Vagina (tissue), 2 donors: ENCODE measurements at places on chromosomes 4 and X.

- DNase-seq, result no peak
These were observed 56.1 kb downstream of the PPP3CA start for GRCh38 chr4:101291198-101291597.

DNA sequence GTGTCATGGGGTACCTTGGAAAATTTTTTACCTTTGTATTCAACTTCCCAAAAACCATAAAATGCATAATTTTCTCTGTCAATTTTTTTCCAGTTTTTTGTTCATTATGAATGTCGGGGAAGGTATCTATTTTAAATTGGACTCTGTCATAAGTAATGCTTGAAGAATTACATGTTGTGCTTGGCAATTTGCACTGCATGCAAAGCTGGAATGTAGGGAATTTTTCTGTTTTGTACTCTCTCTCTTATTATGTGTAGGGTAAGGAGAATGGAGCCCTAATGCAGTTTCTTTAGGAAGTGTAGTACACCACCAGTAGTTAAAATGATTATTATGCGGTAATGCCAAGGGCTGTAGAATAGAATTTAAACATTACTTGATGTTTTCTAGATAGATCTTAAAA, 137.7 kb upstream of the LIMCH1 start:
- DNase-seq, result no peak

DNA sequence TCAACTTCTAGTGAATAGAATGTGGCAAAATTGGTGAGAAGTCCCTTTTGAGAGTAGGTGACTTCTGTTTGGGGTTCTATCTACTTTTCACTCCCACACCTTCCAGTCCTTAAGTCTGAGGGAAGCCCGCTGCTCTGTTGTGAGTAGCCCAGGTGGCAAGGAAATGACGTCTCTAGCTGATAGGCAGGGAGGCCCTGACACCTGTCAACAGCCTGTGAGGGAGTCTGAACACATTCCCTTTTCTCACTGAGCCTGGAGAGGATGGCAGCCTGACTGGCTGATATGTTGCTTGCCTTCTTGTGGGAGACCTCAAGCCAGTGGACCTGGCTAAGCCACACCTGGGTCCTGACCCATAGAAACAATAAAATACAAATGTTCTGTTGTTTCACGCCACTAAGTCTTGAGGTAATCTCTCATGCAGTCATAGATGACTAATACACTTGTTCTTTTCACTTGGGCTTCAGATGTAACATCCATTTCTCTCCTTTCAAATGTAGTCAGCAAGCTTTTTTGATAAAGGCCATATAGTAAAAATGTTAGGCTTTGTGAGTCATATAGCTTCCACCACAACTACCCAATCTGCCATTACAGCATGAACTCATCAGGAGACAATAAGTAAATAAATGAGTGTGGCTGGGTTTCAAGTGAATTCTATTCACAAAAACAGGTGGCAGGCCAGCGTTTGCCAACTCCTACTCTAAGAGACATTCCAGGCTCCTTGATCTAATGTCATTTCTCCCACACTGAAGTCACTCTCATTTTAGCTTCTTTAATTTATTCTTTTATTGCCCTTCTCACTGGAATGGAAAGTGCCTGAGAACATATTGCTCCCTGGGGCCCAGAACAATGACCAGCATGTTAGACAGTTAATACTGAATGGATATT, 265.1 kb upstream of the MAD2L1 start:
- DNase-seq, result no peak

- DNase-seq, result no peak
These were observed 38.9 kb upstream of the TMPRSS11D start for GRCh38 chr4:67922697-67923096.

- no peak for DNase-seq
These were observed 52.3 kb downstream of the C4orf51 start for GRCh38 chr4:145732001-145732815.

DNA sequence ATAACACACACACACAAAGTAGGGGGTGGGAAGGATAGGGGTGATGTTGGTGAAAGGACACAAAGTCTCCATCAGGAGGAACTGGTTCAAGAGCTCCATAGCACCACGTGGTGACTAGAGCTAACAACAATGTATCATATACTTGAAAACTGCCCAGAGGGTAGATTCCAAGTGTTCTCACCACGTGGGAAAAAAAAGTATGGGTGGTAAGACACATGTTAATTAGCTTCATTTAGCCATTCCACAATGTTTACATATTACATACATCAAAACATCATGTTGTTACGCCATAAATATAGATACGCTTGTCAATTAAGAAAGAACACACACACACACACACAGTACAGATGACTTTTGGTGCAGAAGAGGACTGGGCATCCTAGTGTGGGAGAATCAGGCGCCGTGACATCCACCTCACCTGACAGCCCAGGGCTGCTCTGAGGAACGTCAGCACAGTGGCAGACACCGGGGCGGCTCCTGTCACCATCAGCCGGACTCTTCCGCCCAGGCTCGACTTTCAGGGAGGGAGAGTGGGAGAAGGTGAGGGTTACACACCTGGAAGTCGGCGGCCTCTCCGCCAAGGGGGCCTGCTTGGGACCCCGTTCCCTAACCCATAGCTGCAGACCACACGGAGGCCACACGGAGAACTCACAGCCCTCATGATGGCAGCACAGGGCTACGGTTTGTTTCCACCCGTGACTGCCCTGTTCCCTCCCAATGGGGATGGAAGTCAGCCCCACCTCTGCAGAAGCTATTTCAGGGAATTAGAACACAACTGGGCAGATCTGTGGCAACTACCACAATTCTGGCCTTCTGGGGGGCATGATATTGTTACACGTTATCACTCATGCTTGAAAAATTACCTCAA, 31.8 kb upstream of the CENPU start:
- no peak for DNase-seq

GRCh38 chrX:116281106-116281505, 110.6 kb downstream of the AGTR2 start:
- DNase-seq, result no peak

DNA sequence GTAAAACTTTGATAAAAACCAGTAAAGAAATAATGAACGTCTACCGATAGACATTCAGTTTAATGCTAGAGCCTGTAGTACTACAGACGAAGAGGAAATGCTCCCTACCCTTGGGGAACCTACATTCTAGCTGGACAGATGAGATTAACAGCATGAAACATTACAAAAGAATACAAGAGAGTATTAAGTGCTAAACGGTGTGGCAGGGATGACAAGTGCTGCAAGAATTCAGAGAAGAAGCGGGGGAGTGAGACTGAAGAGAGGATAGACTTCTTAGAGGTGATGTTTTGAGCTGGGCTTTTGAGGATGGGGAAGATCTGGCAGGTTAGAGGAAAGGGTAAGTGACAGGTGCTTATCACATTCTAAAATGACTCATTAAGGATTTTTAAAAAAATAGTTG, 52.6 kb upstream of the ESX1 start:
- DNase-seq, result no peak

DNA sequence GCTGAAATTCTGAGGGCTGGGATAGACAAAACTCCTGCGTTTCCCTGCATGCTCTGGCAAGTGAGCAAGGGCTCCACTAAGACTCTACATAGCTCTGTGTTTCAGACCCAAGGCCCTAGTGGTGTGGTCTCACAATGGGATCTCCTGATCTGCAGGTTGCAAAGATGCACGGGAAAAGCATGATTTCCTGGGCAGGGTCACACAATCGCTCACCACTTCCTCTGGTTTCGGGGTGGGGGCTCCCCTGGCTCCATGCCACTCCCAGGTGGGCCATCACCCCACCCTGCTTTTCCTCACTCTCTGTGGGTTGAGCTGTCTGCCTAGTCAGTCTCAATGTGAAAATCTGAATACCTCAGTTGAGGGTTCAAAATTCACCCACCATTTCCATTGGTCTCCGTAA, 111.5 kb downstream of the KLF8 start:
- DNase-seq, result no peak

DNA sequence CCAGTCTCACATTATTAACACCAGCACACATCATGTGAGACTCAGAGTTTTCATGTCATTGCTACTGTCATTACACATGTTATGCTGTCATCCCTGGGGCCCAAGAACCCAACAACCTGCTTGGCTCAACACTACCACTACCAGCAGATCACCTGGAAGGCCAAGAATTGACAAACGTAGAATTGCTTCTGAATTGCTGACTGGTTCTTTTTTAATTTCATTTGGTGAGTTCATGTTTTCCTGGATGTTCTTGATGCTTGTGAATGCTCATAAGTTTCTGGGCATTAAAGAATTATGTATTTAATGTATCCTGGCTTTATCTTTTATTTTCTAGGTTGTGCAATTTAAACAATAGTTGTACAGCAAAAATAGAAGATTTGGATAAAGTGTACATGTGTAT, 40.2 kb downstream of the ACTRT1 start:
- DNase-seq, result no peak

- no peak for DNase-seq
These were observed 53.5 kb downstream of the PTTG2 start for GRCh38 chr4:38013461-38014366.

GRCh38 chr4:105451346-105451745, 22.5 kb downstream of the PPA2 start:
- no peak for DNase-seq

DNA sequence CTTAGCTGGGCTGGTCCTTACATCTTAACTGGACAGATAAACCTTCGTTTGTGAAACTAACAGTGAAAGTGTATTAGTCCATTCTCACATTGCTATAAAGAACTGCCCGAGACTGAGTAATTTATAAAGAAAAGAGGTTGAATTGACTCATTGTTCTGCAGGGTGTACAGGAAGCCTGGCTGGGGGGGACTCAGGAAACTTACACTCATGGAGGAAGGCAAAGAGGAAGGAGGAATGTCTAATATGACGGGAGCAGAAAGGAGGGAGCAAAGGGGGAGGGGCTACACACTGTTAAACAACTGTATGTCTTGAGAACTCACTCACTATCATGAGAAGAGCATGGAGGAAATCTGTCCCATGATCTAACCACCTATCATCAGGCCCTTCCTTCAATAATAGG, 1566.5 kb upstream of the PCDH7 start:
- no peak for DNase-seq

- DNase-seq, result no peak
These were observed 47.7 kb downstream of the RPS6KA3 start for GRCh38 chrX:20218836-20219505.

DNA sequence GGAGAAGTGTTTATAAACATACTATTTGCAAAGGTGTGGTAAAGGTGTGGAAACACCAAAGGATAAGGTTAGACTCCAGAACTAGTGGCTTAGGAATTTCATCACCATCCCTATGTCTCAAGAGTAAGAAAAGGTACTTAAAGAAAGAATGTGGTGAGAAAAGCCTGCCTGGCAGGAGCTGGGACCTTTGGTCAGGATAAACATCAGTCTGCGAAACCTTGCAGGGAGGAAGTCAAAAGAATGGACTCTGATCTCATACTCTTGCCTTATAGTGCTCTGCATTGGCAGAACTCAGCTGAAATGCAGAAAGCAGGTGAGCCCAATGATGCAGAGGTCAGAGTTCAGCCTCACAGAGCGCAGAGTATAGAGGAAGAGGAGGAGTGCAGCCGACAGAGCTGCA, 97.2 kb upstream of the NR3C2 start:
- DNase-seq, result no peak

DNA sequence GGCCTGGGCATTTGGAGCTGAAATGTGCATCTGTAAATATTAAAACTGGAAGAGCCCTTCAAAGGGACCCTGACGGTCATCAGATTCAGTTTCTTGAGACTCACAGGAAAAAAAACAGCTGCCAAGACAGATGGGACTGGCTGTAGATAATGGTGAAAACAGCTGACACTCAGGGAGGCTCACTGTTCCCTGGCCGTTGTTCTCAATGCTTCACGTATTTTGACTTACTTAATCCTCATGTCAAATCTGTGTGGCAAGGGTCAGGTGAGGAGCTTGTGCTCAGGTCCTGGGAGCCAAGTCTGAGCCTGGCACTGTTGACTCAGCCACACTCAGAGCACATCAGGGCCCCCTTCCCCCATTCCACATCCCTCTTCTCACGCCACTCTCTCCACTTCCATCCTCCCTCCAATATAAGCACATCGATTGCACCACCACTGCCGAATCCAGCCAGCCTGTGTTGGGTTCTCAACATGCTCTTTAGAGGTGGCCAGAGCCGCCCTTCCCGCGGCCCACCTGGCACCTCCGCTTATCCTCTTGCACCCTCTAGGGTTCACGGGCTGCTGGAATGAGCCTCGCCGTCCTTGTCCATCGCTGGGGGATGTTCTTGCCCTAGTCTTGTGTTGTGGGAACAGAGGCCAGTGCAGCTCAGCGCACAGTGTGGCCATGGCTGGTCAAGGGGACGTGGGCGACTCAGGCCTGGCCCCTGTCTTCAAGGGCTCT, 40.1 kb downstream of the EVC start:
- DNase-seq, result no peak

DNA sequence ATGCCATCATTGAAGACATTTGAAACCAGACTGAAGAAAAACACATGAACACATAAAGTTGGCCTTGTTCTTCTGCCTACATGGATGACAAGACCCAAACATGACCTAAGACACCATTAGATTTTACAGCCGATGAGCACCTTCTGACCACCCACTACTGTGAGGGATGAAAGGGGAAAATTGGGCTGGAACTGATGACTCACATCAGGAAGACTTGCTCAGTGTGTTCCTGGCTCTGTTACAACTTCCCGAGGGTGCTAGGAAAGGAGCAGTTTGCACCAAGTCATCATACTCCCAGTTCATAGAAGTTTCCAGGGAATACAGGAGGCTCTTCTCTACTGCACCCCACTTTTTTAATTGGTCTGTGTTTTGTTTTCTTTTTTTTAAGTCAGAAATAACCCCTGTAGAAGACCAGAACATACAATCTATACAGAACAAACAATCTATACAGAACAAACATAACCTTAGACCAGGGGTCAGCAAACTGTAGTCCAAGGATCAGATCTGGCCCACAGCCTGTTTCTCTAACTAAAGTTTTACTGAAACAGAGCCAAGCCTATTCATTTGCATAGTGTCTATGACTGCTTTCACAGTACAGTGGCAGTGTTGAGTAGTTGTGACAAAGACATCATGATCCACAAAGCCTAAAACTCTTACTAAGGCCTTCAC, 25.3 kb downstream of the BTC start:
- DNase-seq, result no peak

DNA sequence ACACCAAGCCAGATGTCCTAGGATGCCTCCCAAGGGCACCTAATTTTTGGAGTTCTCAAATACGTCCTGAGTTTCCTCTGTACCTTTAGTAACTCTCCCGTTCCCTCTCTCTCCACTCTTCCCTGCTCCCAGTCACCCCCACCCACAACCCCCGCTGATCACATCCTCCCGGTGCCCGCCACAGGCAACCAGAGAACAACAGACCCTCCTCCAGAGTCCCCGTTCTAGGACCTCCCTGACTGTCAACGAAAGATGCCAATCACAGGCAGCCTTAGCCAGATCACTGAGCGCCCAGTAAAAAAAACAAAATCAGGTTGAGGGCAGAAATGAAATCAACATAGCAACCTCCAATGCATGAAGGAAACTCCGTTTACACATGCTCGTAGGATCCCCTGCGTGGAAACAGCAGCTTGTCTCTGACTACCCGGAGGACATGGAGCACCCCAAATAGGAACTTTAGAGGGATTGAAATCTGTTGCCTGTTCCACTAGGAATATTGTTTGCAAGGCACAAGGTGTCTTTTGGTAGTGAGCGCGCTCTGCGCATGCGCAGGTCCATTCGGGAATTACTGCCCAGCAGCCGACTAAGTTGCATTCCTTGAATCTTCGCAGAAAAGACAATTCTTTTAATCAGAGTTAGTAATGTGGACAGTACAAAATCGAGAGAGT, at the start of gene GABRB1:
Gene GABRB1 (plus strand): TSS at position 557 of the 668 bp plus-strand sequence.
- DNase-seq, result no peak

- DNase-seq, result no peak
These were observed 20.1 kb upstream of the FGFR3 start for GRCh38 chr4:1772853-1773538.

- DNase-seq, result no peak
These were observed 78.9 kb upstream of the FAM9C start for GRCh38 chrX:13123247-13123856.
